ENCODE measurements at places on chromosomes 5 and 9. TPM values are rescaled to one million over a fixed set of nuclear protein-coding genes. Genes with fewer than 3 reads are reported as not detected.

Gene TTC23L
- 0.19 TPM for total RNA-seq

Gene ACOT12
- not detected for total RNA-seq

Gene C9
- total RNA-seq, result not detected

Gene IFNA2
- not detected for total RNA-seq

Gene SETX
- 71.5 TPM for total RNA-seq

Gene PTTG1
- 104 TPM for total RNA-seq

Gene CNTFR
- not detected for total RNA-seq

Gene ORM1
- total RNA-seq, result not detected

Gene CCNJL
- total RNA-seq, result 10.1 TPM

Gene SYNPO
- 37.9 TPM for total RNA-seq

Gene SMIM33
- not detected for total RNA-seq

Gene IFNA13
- not detected for total RNA-seq

Gene HAVCR2
- 0.67 TPM for total RNA-seq

Gene GPRIN1
- 11.4 TPM for total RNA-seq

Gene RNF183
- total RNA-seq, result not detected

Gene KLF4
- total RNA-seq, result 1.2 TPM

Gene COL23A1
- not detected for total RNA-seq

Gene JAKMIP2
- total RNA-seq, result not detected
